ENCODE measurements at places on chromosomes 5 and 9.

GRCh38 chr9:32431940-32432555 lies 47.6 kb downstream of the ACO1 start:
- DNase-seq: no peak

- no peak for DNase-seq
Measured at GRCh38 chr9:68653141-68653595, 51.9 kb upstream of the PIP5K1B start.

DNA sequence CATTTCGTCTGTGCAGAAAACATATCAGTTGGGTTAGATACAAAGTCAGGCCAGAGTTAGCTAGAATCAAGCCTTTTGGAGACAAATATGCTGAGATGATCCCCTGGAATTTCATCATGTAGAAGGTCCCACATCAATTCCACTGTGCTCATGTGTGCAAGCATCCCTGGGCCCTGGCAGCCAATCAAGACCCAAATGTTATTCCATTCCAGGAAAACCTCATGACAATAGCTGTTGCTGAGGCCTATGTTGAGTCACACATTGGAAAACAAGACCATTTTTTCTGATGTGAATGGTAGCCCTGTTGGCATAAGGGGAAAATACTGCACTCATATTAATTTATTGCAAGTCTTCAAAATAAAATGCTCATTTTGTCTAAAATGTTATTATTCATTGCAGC lies 11.5 kb downstream of the SPOCK1 start:
- no peak for DNase-seq

DNA sequence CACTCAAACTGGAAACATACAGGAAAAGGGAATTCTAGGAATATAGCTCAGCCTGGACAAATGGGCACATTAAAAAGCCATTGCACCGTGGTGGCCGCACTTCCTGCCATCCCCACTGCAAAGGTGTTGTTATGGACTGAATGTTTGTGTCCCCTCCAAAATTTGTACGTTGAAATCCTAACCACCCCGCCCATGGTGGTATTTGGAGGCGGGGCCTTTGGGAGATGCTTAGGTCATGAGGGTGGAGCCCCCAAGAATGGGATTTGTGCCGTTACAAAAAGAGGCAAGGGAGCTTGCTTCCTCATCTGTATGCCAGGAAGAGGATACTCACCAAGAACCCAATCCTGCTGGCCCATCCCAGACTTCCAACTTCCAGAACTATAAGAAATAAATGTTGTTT lies 1.1 kb upstream of the CMBL start:
- DNase-seq: no peak

DNA sequence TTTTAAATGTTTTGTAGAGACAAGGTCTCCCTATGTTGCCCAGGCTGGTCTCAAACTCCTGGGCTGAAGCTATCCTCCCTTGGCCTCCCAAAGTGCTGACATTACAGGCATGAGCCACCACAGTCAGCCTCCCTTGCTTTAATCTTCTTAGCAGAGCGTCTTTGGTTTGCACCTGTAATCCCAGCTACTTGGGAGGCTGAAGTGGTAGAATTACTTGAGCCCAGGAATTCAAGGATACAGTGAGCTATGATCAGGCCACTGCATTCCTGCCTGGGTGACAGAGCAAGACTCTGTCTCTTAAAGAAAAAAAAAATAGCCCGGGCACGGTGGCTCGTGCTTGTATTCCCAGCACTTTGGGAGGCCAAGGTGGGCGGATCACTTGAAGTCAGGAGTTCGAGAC lies 27.8 kb downstream of the UBE2D2 start:
- no peak for DNase-seq

DNA sequence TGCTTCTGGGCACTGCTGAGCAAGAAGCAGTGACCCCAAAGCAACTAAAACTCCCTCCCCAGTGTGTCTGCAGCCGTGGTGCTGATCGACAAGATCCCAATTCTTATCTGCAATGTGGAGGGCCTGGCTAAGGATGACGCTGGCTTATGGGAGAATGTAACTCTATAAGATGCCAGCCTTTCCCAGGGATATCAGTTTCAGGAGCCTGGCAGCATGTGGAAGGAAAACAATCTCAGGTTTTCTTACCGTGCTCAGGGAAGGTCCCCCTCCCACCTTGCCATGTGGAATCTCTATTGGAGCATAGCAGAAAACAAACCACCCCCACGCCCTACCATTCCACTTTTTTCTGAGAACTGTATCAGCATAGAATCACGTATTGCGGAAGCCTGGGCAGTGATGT lies 87.7 kb upstream of the PTPN3 start:
- no peak for DNase-seq

DNA sequence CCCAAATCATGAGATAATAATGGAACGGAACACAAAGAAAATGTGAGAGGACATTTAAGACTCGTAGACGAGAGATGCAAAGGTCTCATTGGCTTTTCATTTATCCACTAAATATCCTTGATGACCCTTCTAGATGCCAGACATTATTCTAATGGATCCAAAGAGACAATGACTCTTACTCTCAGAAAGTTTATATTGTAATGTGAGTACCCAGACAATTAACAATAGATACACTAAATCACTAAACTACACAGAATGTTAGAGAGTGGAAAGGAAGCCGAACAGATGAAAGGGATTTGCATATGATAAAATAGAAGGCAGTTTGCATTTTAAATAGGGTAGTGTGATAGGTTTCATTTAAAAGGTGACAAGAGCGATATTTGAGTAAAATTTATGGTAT lies 973.3 kb downstream of the TAF11L14 start:
- DNase-seq: no peak

GRCh38 chr9:126232461-126232860 lies 94.2 kb upstream of the MVB12B start:
- DNase-seq: no peak

- no peak for DNase-seq
Measured at GRCh38 chr9:16624744-16625117, 245.7 kb downstream of the BNC2 start.

DNA sequence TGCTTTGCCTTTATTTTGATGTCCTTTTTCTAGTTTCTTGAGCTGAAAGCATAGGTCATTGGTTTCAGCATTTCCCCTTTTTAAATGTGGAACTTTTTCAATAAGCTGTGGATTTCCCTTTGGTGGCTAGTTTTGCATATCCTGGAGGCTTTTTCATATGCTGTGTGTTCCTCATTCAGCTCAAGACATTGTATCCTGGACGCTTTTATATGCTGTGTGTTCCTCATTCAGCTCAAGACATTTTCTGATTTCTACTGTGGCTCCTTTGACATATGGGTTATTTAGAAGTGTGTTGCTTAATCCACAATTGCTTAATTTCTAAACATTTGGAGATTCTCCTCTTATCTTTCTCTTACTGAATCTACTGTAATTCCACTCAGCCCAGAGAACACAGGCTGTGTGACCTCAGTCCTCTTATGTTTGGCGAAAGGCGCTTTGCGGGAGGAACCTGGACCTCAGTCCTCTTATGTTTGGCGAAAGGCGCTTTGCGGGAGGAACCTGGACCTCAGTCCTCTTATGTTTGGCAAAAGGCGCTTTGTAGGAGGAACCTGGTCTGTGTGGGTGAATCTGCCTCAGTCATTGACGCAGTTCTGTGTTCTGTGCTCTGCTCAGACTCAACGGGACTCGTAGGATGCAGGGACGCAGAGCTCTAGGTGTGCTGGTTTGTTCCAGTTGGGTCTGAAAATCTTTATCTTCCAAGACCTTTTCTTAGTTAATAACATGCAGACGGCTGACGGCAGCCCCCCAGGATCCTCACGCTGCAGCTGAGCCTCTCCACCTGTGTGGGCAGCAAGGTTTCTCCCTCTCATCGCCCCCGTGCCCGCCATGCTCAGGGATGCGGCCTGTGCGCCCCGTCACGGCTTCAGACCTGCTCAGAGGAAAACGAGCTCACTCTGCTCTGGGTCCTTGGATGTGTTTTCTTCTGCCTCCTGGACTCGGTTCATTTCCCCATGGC lies 6.0 kb upstream of the SLC9A3 start:
- no peak for DNase-seq

DNA sequence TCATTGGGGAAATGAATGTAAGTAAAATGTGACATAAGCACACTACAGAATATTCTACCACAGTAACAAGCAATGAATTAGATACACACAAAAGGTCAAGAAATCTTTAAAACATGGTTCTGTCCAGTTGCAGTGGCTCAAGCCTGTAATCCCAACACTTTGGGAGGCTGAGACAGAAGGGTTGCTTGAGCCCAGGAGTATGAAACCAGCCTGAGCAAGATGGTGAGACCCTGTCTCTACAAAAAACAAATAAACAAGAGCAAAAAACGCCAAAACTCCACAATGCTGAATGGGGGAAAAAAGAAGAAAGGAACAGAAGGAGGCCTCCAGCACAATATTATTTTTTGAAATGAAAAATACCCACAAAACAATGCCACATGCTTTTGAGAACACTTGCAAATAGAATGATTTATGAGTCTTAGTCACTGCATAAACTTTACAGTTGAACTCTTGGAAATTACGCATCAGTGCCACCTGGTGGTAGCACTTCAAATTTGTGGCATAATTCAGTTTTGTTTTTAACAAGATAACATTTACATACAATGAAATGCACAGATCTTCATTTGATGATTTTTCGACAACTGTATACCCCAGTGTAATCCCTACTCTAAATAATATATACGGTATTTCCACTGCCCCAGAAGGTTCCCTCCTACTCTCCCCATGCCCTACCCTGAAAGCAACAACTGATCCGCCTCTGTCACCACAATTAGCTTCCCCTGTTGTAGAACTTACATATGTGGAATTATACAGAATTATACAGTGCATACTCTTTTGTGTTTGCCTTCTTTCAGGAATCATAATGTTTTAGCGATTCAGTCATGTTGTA lies 14.4 kb upstream of the SPINK4 start:
- DNase-seq: no peak

DNA sequence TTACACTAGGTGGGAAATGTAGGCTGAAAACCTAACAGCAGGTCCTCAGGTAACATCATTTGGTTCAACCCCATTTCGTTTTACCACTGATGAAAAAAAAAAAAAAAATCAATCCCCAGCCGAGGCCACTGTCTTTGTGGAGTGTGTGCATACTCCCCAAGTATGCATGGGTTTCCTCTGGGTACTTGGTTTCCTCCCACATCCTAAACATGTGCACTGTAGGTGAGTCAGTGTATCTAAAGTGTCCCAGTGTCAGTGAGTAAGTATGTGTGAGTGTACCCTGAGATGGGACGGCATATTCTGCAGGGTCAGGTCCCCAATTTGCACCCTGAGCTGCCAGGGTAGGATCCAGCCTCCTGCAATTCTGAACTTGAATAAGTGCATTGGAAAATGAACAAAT lies 966.5 kb upstream of the DMAC1 start:
- DNase-seq: no peak

GRCh38 chr5:1029282-1029944 lies 20.8 kb downstream of the NKD2 start:
- no peak for DNase-seq

DNA sequence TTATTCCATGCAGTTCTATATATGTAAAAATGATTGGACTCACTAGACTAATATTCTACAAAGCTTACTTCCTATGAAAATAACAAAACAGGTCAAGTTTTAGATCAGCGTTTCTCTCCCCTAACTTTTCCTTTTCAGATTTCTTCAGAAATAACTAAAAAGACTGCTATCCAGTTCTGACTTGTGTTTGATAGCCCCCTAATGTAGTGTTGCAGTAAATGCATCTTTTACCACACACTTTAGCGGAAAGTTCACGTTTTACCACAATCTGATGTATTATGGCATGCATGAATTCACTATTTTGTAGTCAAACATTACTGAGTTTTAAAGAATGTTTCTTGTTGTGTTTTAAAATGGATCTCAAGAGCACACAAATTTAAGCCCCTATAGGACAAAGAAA lies 292.7 kb downstream of the RAB3C start:
- DNase-seq: no peak

GRCh38 chr9:130333712-130334062 lies 68.1 kb downstream of the HMCN2 start:
- DNase-seq: no peak

DNA sequence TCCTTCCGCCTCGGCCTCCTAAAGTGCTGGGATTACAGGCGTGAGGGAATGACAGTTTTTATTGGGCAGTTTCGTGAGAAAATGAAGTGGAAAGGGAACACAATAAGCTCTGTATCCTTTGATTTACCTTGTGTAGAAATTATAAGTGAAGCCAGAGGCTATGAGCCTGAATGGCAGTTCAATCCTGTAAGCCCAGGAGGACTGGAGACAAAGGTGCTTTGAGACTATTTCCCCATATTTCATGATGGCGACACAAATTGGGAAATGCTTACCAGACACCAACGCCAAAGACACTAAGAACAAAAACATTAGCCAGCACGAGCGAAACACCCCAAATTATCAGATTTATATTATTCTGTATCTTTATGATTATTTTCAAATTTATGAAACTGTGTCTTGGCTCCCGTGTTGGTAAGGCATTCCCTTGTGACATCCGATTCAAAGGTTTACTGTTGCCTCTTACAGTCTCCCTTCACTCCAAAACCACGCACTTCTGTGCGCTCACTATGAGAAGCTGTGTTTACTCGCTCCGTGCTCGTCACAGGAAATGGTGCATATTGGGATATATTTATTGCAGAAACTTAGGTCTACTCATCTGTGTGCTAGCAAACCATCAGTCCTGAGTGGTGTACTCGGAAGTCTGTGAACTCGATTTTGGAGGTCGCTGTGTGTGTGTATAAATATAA lies 73.9 kb downstream of the SH3PXD2B start:
- DNase-seq: no peak

DNA sequence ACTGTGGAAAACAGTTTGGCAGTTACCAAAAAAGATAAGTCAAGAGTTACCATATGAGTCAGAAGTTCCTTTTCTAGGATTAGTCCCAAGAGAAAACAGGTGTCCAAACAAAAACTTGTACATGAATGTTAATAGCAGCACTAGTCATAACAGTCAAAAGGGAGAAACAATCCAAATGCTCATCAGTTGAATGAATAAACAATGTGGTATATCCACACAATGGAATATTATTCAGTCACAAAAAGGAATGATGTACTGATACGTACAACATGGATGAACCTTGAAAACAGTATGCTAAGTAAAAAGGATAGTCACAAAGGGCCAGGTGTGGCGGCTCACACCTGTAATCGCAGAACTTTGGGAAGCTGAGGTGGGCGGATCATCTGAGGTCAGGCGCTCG lies 7.9 kb downstream of the ZNF510 start:
- no peak for DNase-seq

GRCh38 chr9:92737216-92737606 lies 27.4 kb downstream of the BICD2 start:
- DNase-seq: no peak

GRCh38 chr9:35452481-35452880 lies 37.4 kb upstream of the RUSC2 start:
- no peak for DNase-seq

DNA sequence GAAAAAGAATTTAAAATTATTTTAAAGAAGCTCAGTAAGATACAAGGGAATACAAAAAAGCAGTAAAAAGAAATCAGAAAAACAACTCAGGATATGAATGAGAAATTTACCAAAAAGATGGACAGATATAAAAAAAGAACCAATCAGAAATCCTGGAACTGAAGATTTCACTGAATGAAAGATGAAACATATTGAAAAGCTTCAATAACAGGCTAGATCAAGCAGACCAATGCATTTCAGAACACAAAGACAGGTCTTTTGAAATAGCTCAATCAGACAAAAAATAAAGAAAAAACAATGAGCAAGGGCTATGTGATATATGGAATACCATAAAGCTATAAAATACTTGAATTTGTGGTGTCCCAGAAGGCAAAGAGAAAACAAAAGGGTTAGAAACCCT lies 322.6 kb upstream of the POU5F2 start:
- no peak for DNase-seq

GRCh38 chr5:120735076-120735475 lies 271.0 kb downstream of the PRR16 start:
- no peak for DNase-seq

GRCh38 chr9:91166796-91167366 lies 194.8 kb downstream of the AUH start:
- DNase-seq: no peak
